ENCODE measurements at places on chromosomes 11 and 22.

DNA sequence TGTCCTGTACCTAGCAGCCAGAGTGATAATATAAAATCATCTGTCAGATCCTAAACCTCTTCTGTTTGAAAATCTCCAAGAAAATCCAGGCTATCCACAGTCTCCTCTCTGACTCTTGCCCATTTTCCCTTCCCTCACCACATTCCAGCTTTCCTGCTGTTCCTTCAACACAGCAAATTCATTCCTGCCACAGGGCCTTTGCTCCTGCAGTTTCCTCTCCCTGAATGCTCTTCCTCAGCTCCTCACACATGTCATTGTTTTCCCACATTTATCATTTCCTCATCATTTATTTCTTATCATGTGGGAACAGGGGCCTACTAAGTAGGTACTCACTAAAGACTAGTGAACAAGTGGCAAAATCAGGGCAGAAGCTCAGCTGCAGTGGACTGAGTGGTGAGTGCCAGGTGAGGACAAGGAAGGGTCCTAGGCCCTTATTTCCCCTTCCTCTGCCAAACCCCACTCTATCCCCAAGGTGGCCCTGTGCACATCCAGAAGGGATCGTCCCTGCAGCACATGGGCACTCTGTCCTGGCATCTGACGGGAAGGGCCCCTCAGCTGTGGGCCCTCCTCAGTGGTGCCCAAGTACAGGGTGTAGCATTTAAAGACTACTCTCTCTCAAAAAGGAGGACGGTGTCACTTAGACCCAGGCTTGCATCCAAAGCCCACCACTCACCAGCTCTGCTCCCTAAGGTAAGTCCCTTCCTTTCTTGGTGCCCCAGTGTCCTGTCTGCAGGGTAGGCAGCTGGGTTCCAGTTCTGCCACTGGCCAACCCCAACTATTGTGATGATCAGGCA is 2.0 kb downstream of the LRRC32 start:
- no peak for DNase-seq

GRCh38 chr11:27452147-27452546 is 20.4 kb downstream of the LGR4 start:
- DNase-seq: no peak

DNA sequence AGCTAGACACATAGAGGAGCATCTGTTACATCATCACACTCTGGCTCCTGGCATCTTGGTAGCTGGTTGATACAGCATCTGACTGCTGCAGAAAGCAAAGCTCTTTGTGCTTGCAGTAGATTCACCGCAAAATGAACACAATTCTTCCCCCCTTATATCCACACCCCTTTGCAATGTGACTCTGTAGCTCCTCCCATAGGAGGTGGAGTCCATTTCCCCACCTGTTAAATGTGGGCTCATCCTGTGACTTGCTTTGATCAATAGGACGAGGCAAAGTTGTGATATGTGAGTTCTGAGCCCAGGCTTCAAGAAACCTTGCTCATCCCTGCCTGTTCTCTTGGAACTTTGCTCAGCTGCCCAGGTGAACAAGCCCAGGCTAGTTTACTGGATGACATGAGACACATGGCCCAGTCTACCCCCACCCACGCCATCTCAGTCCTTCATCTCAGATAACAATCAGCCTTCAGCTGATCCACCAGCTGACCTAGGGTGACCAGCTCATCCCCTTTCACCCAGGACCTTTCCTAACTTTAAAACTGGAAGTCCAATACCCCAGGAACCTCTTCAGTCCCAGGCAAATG is 272.2 kb downstream of the TENM4 start:
- no peak for DNase-seq

GRCh38 chr11:68954836-68955606 is 25.8 kb downstream of the MRGPRD start:
- no peak for DNase-seq

All from NCI-H1092 (cell line).